ENCODE measurements at places on chromosomes 3 and 15.

GRCh38 chr15:73965758-73966113 is 26.4 kb downstream of the STOML1 start:
- no peak for DNase-seq

- DNase-seq = no peak
These were observed 67.1 kb downstream of the MAGI1 start for GRCh38 chr3:65971293-65972252.

DNA sequence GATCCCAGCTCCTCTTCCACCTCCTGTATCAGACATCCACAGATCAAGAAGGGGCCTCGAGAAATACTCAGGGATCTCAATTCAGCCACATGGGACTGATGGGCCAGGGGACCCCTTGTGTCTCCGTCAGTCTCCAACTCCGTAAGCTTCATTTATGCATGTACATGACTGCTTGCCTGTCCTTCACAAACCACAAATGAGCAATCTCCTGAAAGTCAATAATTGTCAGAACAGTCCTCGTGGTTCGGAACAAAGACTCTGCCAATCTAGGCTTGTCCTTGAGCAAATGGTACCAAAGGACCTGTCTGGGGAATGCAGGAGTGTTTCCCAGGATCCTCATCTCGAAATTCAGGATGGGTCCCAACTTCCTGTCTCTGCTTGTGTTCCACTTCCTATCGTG is 20.8 kb downstream of the SLC12A8 start:
- no peak for DNase-seq

DNA sequence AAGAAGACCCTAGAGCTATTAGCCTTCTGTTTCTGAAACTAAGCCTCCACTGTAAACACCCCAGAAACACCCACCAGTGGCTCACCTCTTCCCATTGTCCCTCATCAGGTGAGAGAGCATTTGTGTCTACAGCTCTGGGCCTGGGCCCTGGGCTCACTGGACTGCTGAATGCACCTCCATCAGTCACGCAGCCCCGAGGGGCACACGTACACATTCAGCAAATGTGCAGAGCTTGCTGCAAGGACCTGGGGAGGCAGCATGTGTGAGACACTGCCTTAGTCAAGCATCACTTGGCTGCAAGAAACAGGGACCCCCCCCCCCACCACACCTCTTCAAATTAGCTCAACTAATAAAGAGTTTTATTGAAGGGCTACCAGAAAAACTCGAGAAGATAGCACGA is 29.0 kb downstream of the MRPL46 start:
- DNase-seq = no peak

GRCh38 chr3:170614214-170614966 is 28.5 kb upstream of the SLC7A14 start:
- DNase-seq = no peak

DNA sequence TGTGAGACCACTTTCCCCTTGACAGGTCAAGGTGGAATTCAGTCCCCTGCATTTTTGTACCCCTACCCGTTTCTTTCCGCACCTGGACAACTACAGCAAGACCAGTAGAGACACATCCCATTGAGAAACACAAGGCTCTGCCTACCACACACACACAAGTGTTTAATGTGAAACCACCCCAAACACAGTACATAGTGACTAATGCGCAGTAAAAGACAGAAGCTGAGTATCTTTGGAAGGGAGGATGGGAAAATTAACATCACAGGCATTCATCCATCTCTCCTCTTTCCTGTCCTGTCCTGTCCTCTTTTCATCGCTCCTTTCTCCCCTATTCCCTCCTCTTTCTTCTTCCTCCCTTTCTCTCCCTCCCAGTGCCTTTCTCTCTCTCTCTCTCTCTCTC is 64.8 kb downstream of the SCN11A start:
- DNase-seq = no peak

Measured in NCI-H1092 (cell line).